Caudate nucleus (tissue), 63 donors: ENCODE measurements at places on chromosomes 16 and 17.

DNA sequence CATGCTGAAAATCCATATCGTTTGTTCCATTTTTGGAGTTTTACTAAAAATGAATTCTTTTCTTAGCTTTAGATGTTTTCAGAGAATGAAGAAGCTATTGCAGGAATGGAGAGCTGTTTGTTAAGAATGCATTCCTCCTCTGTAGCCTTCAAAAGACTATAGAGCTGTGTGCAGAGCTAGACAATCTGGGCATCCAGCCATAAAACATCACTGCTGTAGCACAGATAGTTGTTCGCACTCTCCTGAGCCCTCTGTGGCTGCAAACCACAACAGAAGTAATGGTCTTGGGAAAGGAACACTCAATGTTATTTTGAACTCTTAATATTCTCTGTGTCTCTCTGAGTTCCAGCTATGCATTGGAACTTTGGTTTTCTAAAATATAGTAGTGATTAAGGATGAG lies 4.9 kb downstream of the TNRC6C start:
- DNase-seq: no peak

DNA sequence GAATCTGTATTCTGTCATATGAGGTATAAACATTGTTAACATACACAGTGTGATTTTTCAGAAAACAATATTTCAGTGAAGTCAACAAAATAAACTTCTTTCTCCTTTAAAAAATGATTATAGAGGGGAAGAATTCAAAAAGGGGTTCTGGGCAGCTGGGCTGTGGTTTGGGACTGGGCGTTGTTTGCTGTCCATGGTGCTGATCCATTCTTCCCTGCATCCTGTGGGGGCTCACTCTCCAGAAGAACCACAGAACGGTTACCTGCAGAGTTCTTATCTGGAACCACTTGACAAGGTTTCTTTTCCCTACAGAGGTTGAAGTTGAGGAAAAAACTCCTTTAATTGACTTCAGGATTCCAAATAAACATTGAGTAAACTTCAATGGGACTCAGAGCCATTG lies 1091.0 kb downstream of the CDH8 start:
- DNase-seq: no peak

- DNase-seq: no peak
Measured at GRCh38 chr16:27974896-27975540, 88.5 kb downstream of the GSG1L start.

DNA sequence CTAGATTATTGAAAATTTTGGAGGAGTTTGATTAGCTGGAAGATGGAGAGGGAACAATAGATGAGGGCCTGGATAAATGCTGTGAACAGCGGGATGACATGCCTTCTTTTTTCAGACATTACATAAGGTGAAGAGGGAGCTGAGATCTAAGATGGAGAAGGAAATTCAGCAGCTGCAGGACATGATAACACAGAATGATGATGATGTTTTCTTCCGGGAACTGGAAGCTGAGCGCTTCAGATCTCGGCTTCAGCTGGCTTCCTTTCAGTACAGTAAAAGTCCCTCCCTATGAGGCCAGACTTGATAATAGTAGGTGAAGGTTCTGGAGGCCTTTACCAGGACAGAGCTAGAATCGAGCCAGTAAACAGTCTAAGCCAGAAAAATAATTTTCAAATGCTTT lies 30.7 kb downstream of the CEP95 start:
- DNase-seq: no peak

DNA sequence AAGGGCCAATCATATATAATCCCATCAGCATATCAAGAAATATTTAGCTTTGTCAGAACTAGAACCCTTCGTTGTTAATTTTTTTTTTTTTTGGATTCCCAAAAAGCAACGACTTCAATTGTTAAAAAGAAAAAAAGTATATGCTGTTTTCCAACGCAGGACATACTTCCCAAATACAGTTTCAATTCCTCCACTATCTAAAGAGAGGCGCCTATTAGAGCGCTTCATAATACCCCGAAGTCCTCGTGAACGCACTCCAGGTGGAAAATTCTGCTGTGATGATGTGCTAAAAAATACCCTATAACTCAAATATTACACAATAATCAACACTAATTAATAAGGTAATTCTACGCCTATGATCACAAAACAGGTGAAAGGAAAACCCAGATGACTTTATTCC lies 20.8 kb downstream of the GNA13 start:
- no peak for DNase-seq

- DNase-seq: no peak
Measured at GRCh38 chr17:76159157-76159556, 18.1 kb upstream of the FOXJ1 start.

- DNase-seq: no peak
Measured at GRCh38 chr16:26070302-26071100, 378.7 kb downstream of the HS3ST4 start.

- DNase-seq: no peak
Measured at GRCh38 chr17:67574658-67575293, 143.0 kb upstream of the NOL11 start.

DNA sequence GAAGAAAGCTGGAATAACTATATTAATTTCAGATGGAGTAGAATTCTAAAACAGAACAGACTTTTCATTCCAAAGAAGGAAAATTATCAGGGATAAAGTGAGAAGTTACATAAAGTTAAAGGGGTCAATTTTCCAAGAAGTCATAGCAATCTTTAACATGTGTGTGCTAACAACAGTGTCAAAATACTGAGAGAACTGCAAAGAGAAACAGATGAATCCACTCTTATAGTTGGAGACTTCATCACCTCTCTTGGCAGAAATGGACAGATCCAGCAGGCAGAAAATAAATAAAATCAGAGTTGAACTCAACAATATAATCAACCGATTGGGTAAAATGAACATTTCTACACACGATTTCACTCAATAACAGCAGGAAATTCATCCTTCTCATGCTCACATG lies 5.4 kb downstream of the ABCA9 start:
- no peak for DNase-seq

DNA sequence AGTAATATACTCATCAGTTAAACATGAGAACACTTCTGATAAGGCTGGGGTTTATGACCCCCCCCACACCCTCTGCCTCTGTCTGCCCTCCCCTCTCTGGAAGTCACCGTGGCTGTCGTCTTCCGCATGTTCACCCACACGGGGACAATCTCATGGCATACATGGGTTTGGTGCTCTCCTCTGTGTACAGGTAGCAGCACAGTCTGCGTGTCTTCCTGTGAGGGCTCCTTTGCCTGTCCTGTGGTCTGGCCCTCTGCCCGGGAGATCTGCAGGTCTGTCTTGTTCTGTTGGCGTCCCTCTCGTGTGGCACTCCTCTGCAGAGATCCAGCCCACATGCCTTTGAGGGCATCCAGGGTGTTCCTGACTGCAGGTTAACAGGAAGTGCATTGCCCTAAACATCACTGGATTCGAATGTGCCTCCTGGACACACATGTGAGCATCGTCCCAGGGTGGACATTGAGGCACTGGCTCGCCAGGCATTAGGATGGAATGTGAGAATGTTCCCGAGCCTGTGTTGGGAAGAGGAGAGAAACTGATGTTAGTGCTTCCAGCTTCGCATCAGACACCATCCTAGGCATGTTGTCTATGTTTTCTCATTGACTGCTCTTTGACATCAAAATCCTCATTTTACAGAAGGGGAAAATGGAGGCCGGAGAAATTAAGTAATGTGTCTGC lies 54.5 kb downstream of the NKD1 start:
- no peak for DNase-seq

DNA sequence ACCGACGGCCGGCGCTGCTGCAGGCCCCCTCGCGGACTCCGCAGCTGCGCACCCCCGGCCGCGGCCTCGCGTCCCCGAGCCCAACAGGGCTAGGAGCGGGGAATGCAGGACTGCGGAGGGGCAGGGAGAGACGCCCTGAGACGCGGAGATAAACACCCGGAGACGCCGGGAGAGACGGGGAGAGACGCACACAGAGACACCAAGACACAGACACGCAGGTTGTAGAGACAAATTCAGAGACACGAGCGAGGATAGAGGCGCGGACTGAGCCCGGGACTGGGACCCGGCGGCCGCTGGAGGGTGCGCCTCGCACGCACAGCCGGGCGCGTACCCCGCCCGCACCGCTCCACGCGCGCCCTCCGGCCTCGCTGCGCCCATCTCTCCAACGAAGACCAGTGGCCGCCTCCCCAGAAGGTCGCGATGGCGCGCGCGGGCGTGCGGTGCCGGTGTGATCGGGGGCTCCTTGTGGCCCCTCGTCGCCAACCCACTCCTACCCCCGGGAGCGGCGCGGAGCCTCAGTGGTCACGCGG lies 902 bp downstream of the STAC2 start:
- DNase-seq: no peak

DNA sequence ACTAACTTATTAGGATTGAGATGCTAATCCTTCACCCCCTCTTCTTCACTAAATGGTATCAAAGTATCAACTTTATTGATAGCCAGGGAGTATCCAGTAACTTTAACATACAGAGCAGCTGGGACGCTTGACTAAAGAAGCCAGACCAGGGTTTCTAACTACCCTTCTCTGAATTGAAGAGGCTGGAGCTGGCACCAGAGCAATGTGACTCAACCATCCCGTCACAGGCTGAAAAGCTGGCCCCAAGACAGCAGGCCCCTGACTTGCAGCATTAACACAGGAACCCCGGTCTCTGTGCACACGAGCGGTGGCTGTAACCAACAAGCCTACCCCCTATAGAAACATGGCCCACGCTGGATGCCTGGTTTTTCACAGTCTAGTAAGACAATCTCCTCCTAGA lies 59.8 kb downstream of the ANKFN1 start:
- DNase-seq: no peak

DNA sequence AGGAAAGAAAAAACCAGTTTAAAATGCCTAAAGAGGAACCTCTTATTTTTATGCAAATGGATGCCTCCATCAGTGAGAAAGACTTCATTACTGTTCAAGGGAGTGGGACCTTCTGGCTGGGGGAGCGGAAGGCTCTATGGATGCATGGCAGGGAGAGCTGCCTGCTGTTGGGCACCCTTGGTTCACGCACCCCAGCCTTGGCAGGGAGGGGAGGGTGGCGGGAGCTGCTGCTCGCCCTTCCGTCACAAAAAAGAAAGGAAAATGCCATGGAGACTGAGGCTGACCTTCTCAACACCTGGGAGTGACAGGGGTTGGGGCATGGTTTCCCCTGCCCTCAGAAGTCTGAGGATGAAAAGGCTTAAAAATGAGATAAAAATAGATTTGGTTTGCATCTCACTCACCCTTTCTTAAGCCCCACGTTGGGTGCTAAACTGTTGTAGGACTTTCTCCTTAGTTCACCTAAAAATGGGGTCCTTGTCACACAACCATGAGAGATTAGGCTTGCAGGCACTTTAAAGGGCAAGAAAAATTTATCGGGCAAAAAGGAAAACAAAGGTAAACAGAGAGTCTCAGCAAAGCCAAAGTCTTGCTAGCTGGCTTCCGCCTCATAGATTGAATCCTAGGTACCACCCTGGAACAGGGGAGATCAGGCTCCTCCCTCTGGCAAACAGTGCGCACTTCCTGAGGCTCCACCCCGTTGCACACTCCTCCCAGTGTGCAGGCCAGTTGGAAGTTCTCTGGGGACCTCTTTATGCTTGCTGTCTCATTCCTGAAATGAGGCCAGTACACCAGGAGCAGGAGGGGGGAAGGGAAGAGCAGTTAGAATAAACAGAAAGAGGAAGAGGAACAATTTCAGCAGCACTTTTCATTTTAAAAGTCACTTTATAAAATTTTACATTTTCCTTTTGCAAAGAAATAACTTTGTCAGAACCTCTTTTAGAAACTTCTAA lies 31.6 kb downstream of the PHKB start:
- no peak for DNase-seq

DNA sequence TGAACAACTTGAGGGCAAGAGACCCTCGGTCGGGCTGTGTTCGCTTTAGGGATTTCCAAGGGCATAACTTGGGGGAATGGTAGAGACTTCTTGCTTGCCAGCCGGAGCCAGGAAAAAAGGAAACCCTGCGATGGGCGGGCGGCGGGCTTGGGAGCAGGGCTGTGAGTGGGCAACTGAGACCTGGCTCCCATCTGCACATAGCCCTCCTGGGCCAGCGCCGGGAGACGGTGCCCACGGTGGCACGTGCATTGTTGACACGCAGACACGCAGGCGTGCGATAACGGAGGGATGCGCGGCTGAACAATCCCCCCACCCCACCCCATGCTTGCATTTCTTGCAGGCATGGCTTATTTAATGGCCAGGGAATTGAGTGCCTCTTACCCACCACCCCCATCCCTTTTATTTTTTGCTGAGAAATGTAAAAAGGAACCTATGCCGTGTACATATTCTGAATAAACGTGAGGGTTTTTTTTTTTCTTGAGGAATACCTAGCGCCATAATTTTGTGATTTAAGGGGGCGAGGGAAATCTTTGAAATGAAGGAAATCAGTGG lies 17.1 kb upstream of the ZFHX3 start:
- DNase-seq: no peak

- no peak for DNase-seq
Measured at GRCh38 chr17:63140255-63140654, 174.2 kb downstream of the TANC2 start.

DNA sequence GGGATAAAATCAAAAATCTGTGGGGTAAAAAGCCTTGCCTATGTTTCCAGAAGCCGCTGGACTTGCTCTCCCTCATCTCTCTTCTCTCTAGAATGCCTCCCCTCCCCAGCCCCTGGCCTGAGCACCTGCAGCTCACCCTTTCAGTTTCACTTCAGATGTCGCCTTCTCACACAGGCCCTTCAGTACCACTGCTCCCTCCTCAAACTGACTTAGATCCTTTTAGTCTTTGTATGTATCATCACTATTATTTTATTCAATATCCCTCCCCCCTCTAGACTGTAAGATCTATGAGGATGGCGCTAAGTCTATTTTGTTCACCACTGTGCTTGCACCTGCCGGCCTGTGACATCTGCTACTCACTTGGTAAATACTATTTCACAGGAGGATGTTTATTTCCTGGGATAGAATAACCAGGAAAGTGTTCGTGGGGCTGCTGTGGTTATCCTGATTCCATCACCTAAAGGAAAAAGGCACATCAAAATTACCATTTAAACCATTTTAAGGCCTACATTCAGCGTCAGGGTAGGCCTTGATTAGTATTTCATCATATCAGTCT lies 122.3 kb downstream of the MRTFB start:
- no peak for DNase-seq

GRCh38 chr17:7292729-7293128 lies 1.7 kb downstream of the YBX2 start:
- DNase-seq: peak; percentile 10

GRCh38 chr16:19166500-19166899 lies 1.5 kb upstream of the SYT17 start:
- DNase-seq: no peak

DNA sequence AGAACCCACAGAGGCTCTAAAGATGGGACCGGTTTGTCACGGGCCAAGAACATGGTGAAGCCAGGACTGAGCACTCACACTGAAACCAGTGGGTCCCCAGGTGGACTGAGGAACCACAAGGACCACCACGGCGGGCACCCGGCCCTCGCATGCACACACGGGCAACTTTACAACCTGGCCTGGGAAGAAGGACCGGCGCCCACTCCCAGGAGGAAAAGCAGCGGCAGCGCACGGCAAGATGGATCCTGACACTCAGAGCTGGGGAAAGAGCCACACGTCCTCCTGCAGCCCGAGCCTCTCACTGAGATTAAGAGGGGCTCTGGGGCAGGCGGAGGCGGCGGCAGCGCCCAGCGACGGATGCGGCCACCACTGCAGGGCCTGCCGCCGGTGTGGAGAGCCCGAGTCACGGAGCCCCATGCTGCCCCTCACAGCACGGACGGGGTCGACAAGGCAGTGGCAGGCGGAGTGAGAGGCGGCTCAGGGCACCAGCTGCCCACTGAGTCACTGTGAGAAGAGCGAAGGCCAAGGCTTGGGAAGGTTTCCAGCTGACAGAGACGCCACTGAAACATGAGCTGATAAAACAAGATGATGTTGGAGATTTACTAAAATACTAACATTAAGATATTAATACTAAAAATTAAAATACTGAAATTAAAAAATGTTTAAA lies 118.3 kb downstream of the ANKRD11 start:
- DNase-seq: no peak

GRCh38 chr17:30570596-30571265 lies 93.5 kb downstream of the GOSR1 start:
- DNase-seq: no peak
